ENCODE measurements at places on chromosomes 7 and 10.
A peak's percentile ranks its signal among the peaks of the same experiment; 100 is the strongest.

DNA sequence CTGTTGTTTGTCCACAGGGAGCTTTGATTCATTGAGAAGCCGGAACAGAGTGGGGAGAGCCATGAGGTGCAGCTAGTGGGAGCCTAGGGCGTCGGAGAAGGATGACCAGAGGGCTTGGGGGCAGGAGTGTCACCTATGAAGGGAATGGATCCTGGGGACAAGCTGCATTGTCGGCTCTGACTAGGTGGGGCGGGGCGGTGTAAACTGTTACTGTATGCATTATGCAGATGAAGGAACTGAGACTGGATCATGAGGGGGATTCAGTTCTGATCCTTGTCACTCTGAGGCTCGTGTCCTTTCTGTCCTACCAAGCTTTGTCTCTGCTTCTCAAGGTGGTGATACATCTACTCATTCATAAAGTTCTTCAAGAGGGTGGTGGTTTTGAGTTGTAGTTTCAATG is 39.9 kb upstream of the MMD2 start:
- no peak for DNase-seq

- DNase-seq = no peak
These were observed 687.3 kb upstream of the CELF2 start for GRCh38 chr10:10330418-10330817.

DNA sequence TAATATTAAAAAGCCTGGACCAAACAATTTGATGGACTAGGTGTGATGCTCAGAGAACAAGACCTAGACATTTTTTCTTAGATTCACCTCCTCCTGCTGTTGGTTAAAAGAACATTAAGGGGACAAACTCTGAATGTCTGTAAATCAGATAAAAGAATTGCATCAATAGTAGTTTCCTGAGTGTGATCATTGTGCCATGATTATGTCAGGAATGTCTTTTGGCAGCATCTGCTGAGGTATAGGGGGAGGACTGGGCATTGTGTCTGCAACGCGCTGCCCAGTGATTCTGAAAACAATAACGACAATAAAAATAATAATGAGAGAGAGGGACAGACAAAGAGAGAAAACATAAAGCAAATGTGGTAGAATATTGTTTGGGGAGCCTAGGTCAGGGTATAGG is 6.9 kb downstream of the C7orf57 start:
- DNase-seq = no peak

DNA sequence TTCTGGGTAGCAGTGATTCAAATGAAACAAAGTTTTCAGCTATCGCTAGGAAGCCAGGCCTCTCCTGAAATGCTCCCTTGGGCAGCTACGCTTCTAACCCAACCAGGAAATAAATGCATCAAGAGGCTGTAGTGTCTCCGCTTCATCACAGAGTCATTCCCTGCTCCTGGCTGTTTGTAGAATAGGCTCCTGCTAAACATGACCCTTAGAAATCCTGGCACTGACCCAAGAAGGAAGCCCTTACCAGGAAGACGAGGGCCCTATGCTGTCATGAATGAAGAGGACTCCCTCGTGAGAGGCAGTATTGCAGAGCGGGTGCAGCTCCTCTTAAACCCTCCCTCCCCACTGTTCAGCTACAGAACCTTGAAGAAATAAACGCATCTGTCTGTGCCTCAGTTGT is 48.3 kb downstream of the NOD1 start:
- peak; percentile 84 for DNase-seq

DNA sequence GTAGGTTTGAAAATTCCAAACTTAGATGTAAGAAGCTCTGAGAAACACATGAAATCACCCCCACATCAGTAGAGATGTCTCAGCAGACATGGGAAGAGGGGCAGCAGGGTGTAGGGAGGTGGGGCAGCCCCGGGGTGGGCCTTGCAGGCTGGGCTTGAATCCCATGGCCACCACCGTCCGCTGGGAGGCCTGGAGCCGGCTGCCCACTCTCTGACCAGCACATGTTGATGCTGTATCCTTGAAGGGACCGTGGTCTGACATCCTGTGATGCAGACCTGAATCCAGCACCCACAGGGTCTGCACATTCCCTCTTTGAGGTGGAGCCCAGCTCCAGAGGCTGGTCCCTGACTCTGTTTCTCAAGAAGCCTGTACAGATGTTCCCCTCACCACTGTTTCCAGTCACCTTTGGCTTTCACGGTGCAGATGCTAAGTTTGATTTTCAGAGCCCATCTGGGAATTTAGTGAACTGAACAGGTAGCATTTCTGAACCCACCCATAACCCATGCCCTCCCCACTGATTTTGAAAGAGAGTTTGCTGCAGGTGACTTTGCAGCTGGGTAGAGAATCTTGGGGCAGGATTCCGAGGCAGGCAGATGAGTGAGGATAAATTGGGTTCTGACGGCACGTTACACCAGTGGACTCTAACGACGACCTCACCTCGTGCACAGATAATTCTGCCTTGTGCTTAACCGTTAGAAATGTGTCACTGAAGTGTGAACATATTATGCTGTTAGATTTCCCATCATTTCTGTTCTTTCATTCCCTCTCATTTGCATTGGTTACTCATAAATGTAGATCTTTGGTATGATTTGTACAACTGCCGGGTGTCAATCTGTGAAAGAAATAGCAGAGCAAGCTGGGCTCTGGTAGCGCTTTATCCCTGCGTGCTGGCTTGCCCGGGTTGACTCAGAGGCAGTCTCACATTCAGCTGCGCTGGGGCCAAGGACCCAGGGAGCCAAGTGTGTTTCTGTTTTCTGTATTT is 45.7 kb downstream of the IKZF1 start:
- peak; percentile 44 for DNase-seq

GRCh38 chr10:6811153-6811552 is 231.1 kb upstream of the PRKCQ start:
- no peak for DNase-seq

GRCh38 chr7:121696954-121697353 is 176.0 kb upstream of the PTPRZ1 start:
- no peak for DNase-seq

- DNase-seq = no peak
These were observed 682.7 kb upstream of the FZD8 start for GRCh38 chr10:36324831-36325230.
